ENCODE measurements at places on chromosomes 12 and 14.

- DNase-seq, result no peak
Observed at GRCh38 chr12:92511786-92512185, 191.0 kb upstream of the PLEKHG7 start.

- DNase-seq, result no peak
Observed at GRCh38 chr12:41142376-41142775, 45.7 kb upstream of the PDZRN4 start.

DNA sequence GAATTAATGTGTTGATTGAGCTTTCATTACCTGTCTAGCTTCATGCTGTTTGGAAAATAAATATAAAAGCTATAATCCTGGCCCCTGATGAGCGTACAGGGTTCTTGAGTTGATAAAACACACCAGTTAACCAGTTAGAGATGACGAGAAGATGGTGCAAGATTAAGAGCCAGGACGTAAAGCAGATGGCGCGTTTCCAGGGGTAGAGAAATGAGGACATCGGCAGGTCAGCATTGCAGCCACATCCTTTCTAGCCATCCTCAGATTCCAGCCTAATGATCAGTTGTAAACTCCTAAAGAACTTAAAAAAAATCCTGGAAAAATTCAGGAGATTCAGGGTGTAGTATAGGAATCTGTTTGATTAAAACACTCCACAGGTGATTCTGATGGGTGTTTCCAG lies 203.7 kb downstream of the CACNA1C start:
- no peak for DNase-seq

DNA sequence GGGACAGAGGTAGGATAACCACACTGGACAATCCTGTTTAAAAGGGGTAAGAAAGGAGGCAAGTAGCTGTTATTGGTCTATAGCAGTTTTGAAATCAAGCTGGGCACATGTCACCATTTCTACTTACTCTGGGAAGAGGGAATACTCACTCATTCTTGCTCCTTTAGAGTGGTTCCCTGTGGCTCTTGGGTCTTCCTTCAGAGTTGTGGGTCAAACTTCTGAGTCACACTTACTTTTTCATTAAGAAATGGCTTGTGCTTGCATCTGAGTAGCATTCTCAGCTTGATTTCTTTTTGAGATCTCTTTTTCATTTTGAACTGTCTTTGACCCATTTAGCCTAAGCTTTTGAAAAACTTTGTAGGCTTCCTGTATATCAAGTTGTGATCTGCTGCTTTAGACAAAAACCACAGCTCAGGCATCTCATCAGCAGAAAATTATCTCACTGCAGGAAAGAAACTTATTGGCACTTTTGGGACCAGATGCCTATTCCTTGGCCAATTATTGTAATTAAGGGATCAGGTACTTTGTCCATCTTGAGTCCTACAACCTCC lies 122.2 kb downstream of the AEBP2 start:
- DNase-seq, result no peak

DNA sequence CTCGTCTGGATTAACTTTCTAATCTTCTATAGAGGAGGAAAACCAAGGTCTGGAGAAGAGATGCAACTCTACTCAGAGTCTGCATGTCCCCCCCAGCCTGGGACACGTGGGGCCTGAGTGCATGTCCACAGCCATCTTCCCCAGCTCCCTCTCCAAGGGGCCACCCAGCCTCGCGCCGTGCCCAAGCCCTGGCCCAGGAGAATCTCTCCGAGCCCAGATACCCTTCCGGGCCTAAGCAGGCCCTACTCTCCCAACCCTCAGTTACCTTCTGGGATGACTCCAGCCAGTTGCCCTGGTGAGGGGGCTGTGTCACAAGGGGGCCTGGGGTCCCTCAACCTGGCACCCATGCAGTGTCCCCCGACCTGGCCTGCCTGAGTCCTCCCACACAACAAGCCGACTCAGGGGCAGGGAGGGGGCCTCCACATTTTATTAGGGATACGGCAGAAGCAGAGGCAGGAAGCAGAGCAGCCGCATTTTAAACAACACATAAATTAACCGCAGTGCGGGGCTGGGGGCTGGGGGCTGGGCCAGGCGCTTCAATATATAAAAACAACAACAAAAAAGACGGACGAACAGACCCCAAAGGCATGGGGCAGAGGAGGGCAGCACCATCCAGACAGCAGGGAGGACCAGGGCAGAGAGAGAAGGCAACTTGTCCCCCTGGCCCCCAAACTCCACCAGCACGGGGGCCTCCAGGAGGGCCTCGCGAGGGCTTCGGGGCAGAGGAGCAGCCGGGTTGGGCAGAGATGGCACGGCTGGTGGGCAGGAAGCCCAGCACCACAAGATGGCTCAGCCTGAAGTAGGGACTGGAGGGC lies 37.3 kb downstream of the NCKAP5L start:
- no peak for DNase-seq

GRCh38 chr14:44300916-44301315 lies 206.2 kb downstream of the FSCB start:
- no peak for DNase-seq

- DNase-seq, result no peak
Observed at GRCh38 chr14:71166180-71166837, 259.1 kb downstream of the PCNX1 start.

- DNase-seq, result no peak
Observed at GRCh38 chr14:87955501-87955900, 37.5 kb downstream of the GALC start.

DNA sequence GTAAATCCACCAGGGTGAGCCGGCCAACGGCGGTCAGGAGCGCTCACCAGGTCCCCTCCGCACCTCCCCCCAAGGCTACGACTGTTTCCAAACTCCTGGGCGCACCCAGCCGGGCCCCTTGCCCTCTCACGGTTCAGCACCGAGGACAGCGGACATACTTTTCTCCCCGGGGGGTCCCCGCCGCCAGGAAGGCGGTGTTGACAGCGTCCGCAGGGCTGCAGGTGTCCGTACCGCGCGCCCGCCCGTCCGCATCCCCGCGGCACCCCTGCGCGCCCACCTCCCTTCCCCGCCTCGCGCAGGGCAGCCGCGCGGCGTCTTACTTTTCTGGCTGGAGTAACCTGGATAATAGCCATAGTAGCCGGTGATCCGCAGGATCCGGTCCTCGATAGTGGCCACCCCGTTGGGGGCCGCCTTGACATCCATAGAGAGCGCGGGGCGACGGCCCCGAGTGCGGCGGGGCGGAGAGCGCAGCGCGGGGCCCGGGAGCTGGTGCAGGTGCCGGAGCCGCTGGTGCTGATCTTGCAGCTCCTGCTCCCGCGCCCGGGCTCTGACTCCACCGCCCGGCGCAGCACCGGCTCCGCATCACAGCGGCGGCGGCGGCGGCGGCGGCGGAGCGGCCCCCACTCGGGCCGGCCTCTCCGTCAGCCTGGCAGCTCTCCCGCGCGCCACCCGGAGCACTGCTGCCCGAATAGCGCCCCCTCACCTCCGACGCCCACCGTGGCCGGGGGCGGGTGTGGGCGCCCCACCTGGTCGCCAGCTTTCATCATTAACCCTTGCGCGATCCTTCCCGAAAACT lies at the start of gene SLC35F4:
Gene SLC35F4 (minus strand): TSS at position 690 of the 796 bp plus-strand sequence.
- no peak for DNase-seq

Measured in stimulated activated CD8-positive, alpha-beta memory T cell treated with anti-CD3 and anti-CD28 coated beads, Interleukin-4, amount 100 ng/mL, for 1 hour (primary cell).